ENCODE measurements at places on chromosomes 12 and 14.

GRCh38 chr14:50082784-50083466 lies 33.4 kb downstream of the VCPKMT start:
- DNase-seq, result peak; percentile 94

DNA sequence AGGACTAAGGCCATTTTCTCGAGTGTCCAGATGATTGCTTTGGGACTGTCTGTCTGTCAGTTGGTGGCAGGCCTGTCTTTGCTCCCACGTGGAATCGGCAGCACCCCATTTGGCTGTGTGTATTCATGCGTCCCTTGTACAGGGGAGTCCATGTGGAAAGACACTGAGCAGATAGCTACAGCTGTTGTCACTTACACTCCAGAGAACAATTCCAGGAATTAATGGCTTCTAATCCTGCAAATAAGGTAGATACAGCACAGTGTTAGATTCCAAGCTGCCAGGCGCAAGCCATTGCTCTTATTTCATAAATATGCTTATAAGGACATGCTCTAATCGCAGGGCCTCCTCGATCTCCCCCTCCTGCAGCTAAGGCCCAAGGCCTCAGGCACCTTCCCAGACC lies 208.8 kb downstream of the VRK1 start:
- no peak for DNase-seq

GRCh38 chr14:39232554-39233415 lies 930 bp upstream of the MIA2 start:
- no peak for DNase-seq

DNA sequence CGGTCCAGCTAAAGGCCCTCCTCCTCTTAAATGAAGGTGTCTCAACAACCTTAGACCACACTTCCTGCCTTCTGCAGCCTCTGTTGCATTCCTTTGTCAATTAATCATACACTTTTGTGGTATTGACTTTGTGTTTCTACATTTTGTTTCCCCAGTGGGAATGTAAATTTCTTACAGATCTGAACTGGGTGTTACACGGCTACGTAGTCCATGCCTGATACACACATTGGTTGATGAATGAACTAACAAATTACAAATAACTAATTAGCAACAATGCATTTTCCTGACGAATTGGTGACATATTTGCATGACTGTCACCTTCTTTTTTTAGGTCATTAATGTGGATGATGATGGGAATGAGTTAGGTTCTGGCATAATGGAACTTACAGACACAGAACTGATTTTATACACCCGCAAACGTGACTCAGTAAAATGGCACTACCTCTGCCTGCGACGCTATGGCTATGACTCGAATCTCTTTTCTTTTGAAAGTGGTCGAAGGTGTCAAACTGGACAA lies 15.2 kb upstream of the CCT2 start:
- DNase-seq, result no peak

DNA sequence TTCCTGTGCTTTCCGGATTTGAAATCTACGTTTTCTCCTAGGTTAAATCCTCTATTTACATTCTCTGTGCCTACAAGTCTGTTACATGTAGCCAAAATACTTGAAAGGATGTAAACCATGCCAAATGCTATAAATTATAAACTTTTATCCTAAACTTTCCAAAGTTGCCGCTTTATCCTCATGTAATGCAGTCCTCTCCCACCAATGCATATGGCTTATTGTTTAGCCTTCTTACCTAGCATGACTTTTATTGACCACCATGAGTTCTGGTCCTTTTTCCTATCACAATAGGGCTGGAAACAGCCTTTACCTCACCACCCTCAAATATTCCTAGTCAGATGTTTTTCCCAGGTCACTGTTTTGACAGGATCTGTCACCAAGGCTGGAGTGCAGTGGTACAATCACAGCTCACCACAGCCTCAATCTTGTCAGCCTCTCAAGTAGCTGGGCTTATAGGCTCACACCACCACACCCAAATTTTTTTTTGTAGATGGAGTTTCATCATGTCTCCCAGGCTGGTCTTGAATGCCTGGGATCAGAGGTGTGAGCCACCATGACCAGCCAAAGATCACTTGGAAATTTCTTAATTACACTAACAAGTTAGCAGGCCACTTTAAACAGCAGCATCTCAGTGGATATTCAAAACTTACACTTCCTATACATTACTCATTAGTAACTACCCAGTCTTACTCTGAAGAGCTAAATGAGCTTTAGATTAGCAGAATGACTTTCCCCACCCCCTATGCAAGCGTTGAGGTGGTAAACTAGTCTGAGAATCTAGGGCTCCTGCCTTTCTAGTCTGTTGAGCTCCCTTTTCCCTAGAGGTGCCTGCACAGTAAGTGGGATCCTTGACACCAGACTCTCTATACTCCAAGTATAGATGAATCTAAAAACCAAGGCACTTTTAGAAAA lies 4.1 kb downstream of the TUBA1B start:
- peak; percentile 11 for DNase-seq

GRCh38 chr12:108822497-108823205 lies 34.7 kb downstream of the SSH1 start:
- DNase-seq, result no peak

DNA sequence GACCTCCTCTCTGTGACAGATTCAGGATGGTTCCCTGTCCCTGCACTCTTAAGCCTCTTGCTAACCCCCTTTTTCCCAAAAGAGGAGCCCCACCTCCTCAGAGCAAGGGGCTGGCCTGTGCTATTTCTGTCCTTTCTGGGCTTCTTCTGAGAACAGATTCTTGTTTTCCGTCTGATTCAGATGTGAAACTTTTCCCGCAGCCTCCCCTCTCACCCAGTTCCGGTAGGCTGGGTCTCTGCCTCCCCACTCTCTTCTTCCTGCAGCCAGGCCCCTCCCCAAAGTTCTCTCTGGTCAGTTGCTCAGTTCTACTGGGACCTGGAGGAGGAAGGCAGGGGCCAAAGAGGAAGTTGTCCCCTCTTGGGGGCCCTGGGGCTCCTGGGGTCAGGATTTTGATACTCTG lies 11.8 kb downstream of the PDE1B start:
- no peak for DNase-seq

DNA sequence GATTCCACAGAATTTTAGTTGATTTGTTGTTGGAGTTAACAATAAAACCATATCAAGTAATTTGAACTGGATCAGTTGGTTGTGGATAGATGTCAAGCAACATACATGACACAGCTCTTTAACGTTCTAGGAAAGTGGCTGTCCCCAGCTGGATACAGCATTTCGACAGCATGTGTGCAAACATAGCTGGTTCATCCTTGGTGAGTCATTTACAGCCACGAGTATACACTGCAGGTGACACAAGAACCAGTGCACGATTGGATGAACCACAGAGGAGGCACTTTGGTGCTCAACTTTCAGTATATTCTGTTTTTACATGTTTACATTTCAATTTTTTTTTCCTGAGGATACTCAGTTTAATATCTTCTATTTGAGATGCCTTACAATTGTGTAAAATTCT lies 242.4 kb downstream of the TMEM117 start:
- no peak for DNase-seq

GRCh38 chr12:59084511-59085375 lies 164.4 kb upstream of the LRIG3 start:
- no peak for DNase-seq

DNA sequence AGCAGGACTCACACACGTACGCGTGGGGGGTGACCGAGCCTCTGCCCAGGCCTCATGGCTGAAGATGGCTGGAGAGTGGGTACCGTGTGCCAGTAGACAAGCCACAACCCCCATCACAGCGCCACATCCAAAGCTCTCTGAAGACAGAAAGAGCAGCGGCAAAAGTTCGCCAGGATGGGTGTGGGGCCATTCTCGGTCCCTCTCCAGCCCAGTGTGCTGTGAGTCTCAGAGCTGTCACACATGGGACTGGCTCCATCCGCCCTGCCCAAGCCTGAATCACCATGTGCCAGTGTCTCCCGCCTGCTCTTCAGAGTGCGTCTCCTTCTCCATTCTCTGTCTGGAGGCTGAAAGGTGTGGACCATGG lies 5.7 kb downstream of the TMEM179 start:
- DNase-seq, result no peak

GRCh38 chr14:41167040-41167439 lies 439.6 kb upstream of the LRFN5 start:
- no peak for DNase-seq

DNA sequence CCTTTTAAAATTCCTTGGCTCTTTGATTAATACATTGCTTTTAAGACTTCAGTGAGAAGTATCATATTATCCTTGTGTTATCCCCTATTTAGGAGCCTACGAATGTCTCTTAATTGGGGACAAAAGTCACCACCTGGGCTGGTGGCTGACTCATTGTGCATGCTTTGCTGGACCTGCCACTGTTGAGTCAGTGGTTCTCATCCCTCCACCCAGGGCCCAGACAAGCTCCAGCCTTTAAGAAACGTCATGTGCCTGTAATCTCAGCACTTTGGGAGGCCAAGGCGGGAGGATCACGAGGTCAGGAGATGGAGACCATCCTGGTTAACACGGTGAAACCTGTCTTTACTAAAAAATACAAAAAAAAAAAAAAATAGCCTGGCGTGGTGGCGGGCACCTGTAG lies 57.9 kb downstream of the OTX2 start:
- DNase-seq, result no peak

GRCh38 chr12:52186118-52186840 lies 5.5 kb downstream of the KRT80 start:
- DNase-seq, result no peak

DNA sequence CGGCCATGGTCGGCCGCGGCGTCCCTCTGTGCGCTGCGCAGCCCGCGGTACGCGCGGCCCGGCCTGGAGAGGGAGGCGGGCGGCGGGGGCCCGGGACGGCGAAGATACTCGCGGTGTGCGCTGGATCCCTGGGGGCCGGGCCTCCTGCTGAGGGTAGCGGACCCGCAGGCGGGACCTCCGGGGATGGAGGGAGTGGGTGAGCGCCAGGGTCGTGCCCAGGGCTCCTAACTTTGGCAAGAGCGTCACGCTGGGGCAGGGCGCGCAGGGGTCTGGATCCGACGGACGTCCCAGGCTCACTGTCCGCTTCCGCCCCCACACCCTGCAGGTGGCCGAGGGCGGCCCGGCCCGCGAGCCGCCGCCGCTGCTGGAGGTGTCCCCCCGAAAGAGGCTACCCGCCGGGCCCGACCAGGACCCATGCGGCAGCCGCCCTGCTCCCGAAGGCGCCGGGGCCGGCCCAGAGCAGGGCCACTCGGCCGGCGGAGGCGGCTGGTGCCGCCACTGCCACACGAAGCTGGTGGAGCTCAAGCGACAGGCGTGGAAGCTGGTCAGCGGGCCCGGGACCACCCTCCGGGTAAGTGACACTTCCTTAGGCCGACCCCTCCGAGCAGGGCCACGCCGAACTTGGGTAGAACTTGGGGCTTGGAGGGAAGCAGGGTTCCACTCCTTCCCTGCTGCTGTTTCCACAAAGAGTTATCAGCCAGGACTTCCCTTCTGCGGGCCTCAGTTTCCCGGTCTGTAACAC lies 502 bp downstream of the KIF26A start:
- DNase-seq, result no peak

- no peak for DNase-seq
These were observed 31.8 kb downstream of the SLC8B1 start for GRCh38 chr12:113302886-113303640.

GRCh38 chr14:90810806-90811205 lies 5.4 kb downstream of the TTC7B start:
- DNase-seq, result no peak
